Stimulated activated CD4-positive, alpha-beta T cell treated with anti-CD3 and anti-CD28 coated beads, Interleukin-2, amount 100 ng/mL, for 48 hours (primary cell): ENCODE measurements at places on chromosomes 3 and 15.

DNA sequence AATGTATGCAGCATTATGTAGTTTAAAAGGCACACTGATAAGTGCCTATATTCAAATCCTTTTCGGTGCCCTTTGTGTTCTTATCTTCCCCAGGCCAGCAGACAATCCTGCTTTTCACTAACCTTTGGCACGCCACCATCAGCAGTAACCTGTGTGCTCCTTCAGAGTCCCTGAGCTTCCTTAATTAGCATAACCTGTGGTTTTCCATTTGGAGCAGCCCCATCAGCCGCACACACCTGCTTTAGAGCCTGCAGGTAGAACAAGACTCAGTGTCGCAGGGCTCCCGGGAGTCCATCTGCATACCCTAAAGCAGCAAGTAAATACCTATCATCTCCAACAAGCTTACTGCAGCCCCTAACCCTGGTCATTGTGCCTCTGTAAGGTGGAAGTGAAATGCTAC lies 755.1 kb downstream of the ROBO2 start:
- DNase-seq = no peak

GRCh38 chr3:189724356-189724755 lies 93.2 kb downstream of the TP63 start:
- no peak for DNase-seq

GRCh38 chr3:42537350-42537749 lies 34.9 kb downstream of the VIPR1 start:
- DNase-seq = no peak

DNA sequence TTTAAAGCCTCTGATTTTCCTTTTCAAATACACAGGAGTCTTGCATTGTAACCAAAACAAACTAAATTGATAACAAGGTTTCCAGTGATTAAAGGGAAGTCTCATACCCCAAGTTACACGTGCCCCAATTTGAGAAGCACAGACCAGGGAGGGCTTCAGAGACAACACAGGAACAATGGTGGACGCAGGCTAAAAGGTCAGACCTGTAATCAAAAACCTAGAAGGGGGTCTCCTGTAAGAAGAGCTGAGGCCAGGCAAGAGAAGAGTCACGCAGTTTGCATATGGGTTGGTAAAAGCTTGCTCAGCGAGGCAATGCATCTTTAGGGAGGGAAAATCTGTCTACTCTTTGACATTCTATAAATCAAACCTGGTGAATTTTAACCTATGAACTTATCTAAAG lies 58.6 kb upstream of the MCF2L2 start:
- no peak for DNase-seq

GRCh38 chr15:73687351-73687750 lies 3.2 kb downstream of the CD276 start:
- DNase-seq = no peak

GRCh38 chr3:109336291-109336861 lies 970 bp downstream of the DPPA4 start:
- DNase-seq = peak; percentile 11
